ENCODE measurements at places on chromosomes 1 and 21.

GRCh38 chr1:22031214-22031962, 21.1 kb upstream of the CDC42 start:
- no peak for DNase-seq

GRCh38 chr1:69081668-69082067, 486.1 kb upstream of the LRRC7 start:
- DNase-seq, result no peak

DNA sequence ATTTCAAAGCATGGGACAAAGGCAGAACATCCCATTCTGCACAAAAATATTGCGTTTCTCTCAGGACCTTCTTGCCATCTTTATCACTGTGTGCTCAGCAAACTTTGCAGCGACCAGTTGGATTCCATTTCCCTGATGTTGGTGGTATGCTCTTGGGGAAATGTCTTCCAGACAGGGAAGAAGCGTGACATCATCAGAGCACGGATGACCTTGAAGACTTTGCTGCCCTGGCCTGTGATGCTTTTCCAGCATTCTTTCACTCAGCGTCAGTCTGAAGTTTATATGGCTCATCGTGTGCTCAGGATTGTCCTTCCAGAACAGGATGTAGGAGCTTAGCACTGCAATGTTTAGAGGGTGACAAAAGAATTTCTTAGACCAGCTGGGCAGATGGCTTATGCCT, 131.4 kb upstream of the F3 start:
- DNase-seq, result no peak

GRCh38 chr1:155424091-155424490, 103.4 kb downstream of the RUSC1 start:
- no peak for DNase-seq

- DNase-seq, result no peak
These were observed 63.7 kb upstream of the EPS8L3 start for GRCh38 chr1:109827466-109827865.

- DNase-seq, result peak; percentile 8
These were observed 70.0 kb downstream of the LUZP1 start for GRCh38 chr1:23098463-23099170.

DNA sequence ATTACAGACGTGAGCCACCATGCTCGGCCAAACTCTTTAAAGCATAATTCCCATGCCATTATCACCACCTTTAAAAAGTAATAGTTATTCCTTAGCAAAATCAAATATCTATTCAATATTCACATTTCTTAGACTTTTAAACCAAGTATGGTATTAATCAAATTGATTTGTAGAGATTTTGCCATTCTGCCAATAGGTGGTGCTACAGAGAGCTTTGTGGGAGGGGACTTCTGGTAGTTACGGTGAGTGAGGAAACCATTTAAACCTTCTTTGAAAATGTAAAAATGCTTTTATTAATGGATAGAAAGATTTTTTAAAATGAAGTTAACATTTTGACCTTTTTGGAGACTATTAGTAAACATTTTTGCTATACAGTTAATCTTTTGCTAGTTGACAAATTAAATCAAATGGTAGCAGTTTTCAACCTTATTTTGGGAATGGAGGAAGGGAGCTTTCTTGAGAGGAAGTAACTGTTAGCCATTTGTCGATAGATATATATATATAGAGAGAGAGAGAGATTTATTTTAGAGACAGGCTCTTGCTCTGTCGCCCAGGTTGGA, 19.3 kb downstream of the IARS2 start:
- no peak for DNase-seq

DNA sequence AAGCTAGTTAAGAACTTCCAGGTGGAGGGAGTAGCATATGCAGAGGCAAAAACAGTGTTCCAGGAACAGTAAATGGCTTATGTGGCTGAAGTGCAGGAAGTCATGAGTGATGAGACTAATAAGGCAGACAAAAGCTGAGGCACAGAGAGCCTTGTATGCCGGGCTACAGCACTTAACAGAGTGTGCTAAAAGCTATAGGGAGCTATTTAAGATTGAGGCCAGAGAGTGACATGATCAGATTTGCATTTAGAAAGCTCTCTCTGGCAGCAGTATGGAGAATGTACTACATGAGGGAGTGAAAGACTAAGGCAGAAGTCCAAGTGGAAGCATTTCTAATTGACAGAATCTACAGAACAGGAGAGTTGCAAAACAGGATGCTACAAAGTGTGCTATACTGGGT, 38.6 kb downstream of the WASF2 start:
- DNase-seq, result no peak

- no peak for DNase-seq
These were observed 6.5 kb downstream of the URB1 start for GRCh38 chr21:32386195-32386870.

DNA sequence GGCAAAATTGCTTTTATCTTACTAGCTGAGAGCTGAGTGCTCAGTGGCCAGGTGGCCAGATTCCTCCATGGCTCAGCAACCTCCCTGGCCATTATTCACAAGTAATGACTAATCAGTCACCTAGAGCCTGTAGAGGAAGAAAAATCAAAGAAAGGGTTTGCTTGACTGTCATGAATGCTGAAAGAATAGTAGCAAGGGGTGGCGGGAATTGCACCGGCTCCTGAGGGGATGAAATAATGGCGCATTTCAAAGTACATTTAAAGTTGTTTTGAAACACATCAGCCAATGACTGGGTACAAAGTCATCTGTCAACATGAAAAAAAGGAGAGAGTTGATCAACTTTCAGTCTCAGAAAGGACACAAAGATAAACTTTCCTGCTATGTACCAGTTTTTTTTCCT, 99.5 kb downstream of the OMA1 start:
- no peak for DNase-seq

DNA sequence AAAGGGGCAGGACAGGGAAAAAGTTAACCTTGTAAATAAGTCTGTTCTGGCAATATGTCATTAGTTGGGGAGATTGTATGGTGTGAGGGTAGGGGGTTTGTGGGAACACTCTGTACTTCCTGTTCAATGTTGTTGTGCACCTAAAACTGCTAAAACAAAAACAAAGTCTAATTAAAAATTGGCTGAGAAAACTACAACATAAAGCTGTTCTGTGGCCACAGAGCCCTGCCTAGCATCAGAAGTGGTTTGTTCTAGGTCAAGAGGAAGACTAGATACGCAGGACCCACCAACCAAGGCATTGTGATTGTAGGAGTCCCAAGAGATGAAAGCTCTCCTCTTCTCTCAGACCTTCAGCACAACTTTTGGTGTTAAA, 81.0 kb upstream of the LRRC8D start:
- DNase-seq, result no peak

- DNase-seq, result no peak
These were observed 247.4 kb upstream of the C1orf174 start for GRCh38 chr1:4147509-4147908.

- DNase-seq, result no peak
These were observed 639 bp upstream of the IPO9 start for GRCh38 chr1:201828217-201828819.

DNA sequence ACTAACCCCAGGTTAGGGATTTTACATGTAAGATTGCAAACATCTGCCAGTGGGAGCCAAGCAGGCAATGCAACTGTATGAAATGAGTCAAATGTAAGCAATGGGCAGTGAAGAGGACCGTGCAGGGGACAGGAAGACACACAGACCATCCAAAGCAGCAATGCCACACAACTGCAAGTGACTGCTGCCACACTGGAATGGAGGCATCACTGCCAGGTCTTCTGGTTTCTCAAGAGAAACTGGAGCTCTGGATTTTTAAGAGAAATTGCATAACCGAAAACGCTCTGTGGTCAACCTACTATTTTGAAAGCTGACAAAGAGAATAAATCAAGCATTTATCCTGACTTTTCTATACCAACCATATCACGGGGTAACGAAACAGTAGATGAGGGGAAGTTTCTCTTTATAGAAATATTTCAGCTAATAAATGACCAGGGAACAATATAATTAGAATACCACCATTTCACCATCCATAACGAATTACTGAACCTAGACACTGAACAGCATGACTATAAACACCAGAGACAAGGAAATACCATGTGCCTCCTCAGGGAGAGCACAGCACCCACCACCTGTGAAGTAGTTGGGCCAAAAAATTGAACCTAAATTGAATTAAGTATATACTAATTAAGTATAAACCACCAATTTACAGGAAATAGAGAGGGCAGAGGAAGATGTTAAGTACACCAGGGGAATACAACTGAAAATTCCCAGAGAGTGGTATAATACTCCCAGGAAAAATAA, 4.4 kb downstream of the AK2 start:
- DNase-seq, result no peak

GRCh38 chr1:20367626-20368025, 77.0 kb downstream of the VWA5B1 start:
- no peak for DNase-seq

GRCh38 chr1:81021134-81021533, 779.6 kb upstream of the ADGRL2 start:
- DNase-seq, result no peak

GRCh38 chr1:170149241-170149640, 3.5 kb downstream of the NTMT2 start:
- no peak for DNase-seq

DNA sequence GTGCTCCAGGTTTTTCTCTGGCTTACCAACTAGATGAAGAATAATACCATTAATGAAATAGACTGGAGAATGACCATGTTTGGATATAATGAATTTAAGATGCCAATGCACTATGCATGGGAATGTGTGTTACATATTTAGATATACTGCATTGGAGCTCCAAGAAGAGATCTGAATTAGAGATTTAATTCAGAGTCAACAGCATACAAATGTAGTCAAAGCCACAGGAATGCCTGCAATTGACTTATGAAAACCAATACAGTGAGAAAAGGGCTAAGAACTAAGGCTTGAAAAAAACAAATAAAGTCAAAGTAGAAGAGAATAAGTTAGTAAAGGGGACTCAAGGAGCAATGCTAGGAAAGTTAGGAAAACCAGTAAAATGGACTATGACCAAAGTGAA, 59.1 kb downstream of the USP24 start:
- DNase-seq, result no peak

DNA sequence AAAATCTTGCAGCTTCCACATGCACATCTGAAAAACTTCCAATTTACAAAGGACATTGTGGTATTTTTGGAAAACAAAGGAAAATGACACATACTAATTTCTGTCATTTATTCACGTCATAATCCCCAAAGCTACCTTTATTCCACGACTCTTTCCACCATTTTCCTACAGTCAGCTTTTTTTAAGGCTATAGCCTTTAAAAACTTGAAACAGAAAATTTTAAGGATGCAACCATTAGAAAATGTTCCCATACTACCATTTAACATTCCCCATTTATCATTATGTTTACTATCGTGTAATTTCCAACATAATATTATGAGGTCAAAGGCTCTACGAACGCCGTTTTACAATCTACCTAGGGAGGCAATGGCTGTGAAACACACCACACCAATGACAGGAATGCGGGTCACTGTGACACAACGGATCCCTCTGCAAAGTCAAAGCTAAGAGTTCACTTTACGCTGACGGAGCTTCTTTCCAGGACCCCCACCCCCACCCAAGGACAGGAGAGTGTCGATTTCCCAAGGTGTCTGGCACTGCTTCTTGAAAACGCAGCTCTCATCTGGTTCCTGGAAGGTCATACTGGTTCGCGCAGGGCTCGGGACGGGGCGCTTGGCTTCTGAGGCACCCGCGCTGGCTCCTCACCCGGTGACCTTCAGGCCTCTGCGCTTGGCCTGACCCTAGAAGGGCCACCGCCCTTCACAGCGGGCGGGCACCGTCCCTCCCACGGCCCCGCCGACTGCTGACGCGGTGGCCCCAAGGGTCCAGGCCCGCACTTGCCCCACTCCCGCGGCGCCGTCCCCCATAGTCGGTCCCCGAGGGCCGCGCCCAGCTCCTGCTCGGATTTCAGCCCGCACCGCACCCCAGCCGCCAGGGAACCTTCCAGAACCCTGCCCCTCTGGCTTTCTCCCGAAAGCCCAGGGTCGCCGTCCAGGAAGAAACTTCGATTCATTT, 50.5 kb upstream of the ATF3 start:
- DNase-seq, result no peak

GRCh38 chr1:55214212-55214933, 791 bp downstream of the USP24 start:
- no peak for DNase-seq

- DNase-seq, result no peak
These were observed 115.8 kb downstream of the TBX19 start for GRCh38 chr1:168396508-168396907.

GRCh38 chr21:44637018-44637850, at the start of gene KRTAP10-10:
Gene KRTAP10-10, plus strand, starts transcription at chr21:44637356. Its CDS starts 62 bp downstream, at chr21:44637418.
- no peak for DNase-seq

DNA sequence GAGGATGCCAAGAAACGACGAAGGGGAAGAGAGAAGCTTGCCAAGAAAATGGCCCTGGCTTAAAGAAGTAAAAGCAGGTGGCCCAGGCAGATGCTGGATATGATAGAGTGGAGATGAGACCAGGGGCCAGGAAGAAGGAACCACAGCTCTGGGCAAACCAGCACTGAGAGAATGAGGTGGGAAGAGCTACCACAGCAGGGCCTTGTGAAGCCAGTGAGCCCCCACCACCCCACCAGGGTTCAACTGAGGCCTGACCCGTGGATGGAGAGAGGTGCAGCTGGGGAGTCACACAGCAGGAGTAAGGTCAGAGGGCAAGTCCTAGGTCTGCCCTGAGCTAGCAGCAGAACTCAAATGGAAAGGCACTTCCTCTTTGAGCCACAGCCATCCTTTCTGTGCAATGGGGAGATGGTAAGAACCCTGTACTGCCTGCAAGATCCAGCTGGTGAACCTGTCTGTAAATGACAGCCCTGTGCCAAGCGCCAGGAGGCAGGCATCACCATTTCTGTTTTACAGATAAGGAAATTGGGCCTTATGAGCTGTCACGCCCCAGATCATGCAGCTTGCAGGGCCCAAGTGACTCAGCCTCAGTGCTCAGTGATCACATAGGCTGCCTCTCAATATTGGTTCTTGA, 8.5 kb downstream of the SH3BGRL3 start:
- DNase-seq, result no peak

GRCh38 chr1:97621955-97622354, 298.9 kb downstream of the DPYD start:
- no peak for DNase-seq
